HuH-7 (cell line): ENCODE measurements at places on chromosomes 5 and 9.

- DNase-seq: no peak
Measured at GRCh38 chr9:72476100-72476499, 45.3 kb upstream of the TMC1 start.

DNA sequence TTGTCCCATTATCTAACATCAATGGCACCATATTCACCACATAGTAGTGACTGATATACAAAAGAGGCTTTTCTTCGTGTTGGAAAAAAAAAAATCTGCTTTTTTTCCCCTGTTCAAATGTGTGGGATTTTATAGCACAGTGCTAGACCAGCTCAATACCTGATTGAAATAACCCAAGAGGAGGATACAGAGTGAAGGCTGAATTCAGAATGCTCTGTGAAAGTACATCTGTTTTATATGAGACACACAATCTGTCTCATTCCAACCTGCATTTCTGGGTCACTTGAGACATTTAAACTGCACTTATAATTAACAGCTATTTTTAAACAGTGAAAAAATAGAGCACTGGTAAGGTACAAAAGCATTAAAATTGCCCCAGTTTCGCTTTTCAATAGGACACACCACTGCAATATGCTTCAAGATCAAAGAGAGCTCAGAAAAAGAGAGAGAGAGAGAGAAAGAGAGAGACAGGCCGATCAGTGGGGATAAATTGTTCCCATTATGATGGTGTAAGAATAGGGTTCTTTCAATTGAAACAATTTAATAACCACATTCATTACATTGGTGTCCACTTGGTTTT, 179.3 kb downstream of the NR2F1-AS1 start:
- no peak for DNase-seq

DNA sequence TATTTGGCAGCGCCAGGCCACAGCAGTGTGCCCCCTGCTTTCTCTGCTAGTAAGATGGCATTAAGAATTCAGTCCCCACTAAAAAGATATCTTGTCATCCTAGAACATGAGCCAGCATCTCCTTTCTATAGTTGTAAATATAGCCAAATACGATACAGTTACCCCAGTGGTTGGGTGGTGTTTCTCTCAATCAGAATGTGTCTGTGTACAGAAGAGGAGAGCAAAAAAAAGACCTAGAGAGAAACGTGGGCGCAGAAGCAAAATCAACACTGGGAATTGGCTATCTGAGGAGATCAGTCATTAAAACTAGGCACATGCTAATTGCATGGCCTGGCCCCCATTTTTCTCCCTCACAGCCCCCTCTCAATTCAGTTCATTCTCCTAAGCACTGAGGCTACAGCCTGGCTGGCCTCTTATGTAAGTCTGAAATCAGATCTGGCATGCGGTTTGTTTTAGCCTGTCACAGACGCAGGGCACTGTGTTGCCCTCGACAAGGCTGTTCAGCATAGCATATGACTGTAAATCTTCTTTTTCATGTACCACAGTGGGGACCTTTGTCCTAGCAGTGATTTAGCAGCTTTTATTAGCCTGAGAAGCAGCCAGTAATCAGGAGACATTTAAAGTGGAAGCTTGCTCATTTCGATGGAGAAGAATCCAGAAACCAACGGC, 57.8 kb downstream of the RORB start:
- DNase-seq: no peak

DNA sequence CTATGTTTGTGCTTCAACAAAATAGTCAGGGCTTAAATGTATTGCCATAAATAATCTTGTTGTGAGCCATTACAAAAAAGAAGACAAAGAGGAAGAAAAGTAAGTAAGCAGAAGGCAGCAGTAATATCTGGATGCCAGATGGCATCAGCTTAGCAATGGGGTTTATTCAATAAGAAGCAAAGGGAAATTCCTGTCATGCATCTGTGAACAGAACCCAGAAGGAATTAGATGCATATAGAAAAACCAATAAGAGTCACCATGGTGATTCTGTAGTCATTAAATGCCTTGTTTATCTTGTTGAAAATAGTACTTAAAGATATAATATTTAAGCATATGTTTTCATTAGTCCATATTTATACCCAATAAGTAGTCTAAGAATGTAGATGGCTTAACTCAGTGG, 216.0 kb downstream of the ADAMTSL1 start:
- DNase-seq: no peak

DNA sequence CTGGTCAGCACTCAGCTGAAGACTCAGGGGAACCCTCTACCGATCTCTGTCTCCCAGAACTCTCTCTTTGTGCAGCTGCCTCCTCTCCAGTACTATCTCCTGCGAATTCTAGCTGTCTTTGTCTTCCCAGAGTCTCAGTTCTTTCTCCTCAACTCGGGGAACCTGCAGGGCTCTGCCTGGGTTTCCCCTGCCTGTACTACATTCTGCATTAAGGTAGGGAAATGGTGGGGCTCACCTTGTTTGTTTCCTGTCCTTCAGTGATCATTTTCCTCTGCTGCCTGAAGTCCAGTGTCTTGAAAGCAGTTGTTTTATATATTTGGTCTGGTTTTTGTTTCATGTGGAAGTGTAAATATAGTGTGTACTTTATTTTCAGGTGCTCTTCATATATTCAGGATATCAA, 43.1 kb upstream of the IGFBPL1 start:
- no peak for DNase-seq

- DNase-seq: peak; percentile 10
Measured at GRCh38 chr9:138097501-138097991, 220.0 kb downstream of the CACNA1B start.

DNA sequence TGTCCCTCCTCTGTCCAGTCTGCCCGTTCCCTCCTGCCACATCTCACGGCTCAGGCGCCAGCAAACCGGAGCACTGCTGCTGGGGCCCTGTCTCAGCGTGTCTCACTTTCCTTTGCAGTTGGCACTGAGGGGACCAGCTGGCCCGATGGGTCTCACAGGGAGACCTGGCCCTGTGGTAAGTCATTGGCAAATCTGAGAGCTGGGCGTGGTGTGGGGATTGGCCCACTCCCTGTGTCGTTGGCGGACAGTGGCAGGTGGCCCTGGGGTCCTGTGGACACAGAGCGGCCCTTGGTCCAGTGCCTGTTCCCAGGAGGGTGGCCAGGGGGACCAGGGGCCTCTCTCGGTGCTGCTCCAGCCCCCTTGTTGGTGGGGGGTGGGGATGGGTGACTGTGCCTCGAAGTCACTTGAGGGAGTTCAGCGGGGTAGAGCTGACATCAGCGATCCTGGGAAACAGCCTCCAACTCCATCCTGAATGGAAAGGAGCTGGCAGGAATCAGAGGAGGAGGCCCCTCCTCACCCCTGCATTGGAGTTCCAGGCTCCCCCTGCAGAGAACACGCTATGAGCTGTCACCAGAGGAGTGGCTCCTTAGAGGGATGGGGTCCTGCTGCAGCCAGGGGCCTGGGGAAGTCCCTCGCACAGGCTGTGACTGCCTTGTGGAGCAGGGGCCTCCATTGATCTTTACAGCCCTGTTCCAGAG, 111.0 kb downstream of the COL5A1 start:
- DNase-seq: no peak

DNA sequence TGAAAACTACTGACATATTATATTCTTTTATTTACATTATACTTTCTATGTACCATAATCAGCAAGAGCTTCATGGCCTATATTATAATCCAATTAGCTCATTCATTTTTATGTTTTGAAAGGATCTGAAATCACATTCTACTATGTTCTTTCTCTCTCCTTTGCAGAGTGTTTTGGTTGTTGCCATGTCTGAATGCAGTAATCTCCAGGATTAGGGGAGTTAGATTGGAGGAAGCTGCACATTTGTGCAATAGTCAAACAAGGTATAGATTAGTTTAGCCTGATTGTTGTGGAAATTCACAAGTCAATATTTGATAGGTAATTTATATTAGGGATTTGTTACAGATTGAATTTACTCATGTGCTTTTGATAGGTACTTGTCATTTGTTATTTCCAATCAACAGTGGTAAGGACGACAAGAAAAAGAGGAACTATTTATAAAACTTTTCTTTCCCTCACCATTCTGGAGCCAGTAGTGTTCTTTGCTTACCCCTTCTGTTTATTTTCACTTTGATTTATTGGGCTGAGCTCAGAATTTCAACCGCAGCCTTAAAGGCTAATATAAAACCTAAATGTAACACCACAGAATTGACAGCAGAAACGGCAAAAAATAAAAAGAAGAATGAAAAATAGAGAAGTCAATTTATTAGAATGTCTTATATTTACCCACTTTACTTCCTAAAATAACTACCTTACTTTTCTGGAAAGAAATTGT, 597.0 kb downstream of the CHSY3 start:
- no peak for DNase-seq

- DNase-seq: no peak
Measured at GRCh38 chr9:37622462-37622861, 28.3 kb upstream of the FRMPD1 start.

DNA sequence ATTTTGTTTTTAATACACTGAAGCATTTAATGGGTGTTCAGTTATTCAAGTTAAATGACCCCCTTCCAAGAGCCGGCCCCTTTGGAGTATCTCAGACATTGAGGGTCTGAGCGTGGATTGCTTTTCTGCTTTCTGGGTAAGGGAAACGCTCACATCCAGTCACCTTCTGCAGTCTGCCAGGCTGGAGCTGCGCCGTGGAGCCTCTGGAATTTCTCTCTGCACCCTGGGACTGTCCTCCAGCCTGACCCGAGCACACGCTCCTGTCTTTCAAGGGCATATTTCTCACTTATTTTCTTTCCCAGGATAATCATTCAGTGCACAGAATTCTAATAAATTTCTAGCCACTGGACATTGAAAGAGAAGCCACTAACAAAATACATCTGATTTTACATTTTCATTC, 13.4 kb downstream of the FAM240B start:
- DNase-seq: no peak

GRCh38 chr9:8680658-8681057, 881.1 kb upstream of the DMAC1 start:
- DNase-seq: no peak

DNA sequence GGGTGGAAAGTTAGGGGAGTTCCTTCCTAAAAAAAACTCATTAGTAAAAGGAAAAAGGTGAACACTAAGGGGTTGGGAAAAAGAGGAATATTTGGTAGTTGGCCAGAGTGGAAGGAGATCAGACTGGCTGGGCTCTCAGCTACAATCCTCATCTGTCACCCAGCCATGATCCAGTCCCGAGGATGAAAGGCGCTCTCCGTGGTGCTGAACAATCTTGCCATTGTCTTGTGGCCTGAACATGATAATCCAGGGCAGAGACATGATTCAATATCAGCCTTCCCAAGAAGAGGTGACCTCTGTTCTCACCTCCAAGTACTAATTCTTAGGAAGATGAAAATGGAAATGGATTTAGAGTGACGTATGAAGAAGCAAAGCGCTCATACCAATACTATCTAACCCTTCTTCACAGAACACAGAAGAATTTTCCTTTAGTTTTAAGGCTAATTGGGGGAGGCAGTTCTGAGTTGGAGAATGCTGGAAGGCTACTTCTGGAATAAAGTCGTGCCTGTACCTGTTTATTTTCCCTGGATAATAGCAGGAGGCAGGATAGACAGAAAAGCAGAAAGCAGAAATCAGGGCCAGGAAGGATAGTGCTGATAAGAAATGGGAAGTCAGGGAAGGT, 36.6 kb upstream of the MYORG start:
- DNase-seq: peak; percentile 56

GRCh38 chr5:145936401-145937131, at the start of gene SH3RF2:
Gene SH3RF2 (plus strand): TSS chr5:145936578. CDS start chr5:145937929, 1,351 bp downstream.
- DNase-seq: peak; percentile 60

DNA sequence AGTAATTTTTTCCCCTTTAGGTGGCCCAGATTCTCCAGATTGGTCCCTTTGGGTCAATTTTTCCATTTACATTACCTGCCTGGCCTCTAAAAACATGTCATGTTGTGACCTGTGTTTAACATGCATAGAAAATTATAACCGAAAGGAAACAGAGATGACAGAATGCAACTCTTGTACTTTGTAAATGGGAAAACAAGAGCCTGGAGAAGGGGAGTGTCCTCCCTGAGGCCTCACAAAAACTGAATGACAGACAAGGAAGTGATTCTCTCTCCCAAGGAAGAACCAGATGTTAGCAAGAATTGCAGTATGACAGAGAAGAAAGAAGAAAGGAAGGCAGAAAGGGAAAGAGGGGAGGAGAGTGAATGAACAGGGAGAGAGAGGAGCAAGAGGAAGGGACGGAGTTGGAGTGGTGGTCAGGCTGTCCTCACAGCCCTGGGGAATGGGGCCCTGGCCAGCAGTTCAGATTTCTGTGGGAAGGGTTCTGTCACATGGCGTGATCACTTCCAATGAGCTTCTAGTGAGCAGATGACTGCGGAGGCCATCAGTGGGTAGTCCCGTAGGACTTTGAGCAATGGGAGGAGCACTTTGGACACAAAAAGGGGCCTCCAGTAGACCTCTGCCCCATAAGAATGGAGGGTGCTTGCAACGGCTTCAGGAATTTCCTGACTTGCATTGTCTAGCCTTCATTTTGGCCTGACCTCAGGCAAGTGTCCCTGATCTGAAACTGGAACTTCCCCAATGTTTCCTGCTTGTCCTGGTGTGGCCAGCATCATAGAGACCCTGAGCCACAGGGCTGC, 31.6 kb downstream of the ABLIM3 start:
- no peak for DNase-seq

- no peak for DNase-seq
Measured at GRCh38 chr5:59661954-59662615, 231.4 kb downstream of the PDE4D start.

DNA sequence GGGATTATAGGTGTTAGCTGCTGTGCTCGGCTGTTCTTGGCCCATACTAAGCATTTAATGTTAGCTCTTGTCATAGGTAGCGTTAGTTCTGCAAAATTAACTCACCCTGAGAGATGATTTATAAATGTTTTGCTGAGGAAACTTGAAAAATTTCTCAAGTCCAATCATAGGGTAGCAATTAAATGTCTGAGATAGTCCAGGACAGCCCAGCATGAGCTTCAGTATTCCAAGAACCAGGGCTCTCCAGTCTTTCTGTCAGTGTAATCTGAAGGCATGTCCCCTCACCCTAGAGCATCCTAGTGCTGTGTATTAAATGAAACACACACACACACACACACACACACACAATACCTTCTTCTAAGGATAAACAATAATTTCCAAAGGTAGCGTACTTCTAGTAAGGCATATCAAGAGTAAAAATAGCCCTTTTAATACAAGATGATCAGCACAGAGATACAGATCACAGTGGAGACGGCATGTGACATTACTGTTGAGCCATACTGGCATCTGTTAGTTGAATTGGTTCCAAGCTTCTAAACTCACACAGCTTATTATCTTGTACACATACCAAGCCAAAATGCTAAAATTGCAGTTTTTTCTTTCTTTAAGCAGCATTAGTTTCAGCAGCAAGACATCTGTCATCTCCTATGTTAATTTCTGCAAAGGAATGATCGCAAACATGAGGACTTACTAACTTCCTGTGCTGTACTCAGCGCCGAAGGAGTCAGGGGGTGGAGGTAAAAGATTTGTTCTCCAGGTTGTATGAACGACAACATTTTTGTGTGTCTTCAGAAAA, 46.3 kb upstream of the JMY start:
- no peak for DNase-seq

DNA sequence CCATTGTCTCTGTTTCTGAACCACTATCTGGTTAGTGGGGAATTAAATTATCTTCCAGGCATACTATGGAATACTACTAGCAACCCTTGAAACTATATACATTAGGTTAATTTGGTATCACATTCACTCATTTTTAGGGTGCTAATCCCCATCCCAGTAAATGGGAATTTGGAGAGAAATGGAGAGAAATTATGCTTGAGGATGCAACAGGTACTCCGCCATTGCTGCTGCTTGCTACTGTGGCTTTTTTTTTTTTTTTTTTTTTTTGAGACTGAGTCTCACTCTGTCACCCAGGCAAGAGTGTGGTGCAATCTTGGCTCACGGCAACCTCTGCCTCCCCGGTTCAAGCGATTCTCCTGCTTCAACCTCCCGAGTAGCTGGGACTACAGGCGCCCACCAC, 66.1 kb downstream of the AK8 start:
- no peak for DNase-seq
